Endothelial cell (in vitro differentiated cells): ENCODE measurements at places on chromosomes 16 and 17.

- peak; percentile 95 for DNase-seq
Observed at GRCh38 chr17:15999141-15999973, at the start of the genes TTC19 and ZSWIM7. TTC19 (plus strand) TSS chr17:15999824; CDS start chr17:15999849, 25 bp downstream. ZSWIM7 (minus strand) TSS chr17:15999704; CDS start chr17:15999594, 110 bp downstream.

- no peak for DNase-seq
Observed at GRCh38 chr17:71107136-71107535, 937.8 kb downstream of the KCNJ2 start.

DNA sequence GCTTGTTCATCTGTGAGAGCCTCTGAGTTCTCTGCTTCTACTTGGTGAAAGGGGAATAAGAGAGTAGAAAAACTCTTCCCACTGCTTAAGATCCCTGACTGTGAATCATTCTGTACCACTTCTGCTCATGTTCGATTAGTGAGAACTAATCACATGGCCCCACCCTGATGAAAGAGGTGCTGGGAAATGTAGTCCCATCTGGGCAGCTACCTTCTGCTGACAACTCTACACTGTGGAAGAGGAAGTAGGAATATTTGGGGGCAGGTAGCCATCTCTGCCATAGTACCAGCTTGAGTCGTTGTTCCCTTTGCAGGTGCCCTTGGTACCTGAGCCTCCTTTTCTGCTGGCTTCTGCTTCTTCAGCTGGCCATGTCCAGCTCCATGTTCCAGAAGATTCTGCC is 29.9 kb downstream of the NKD1 start:
- DNase-seq = no peak

- no peak for DNase-seq
Observed at GRCh38 chr16:56068314-56068713, 123.0 kb upstream of the GNAO1 start.

- no peak for DNase-seq
Observed at GRCh38 chr16:69917739-69918138, 33.4 kb upstream of the CLEC18A start.

GRCh38 chr17:4407851-4408250 is 25.9 kb upstream of the SPNS3 start:
- DNase-seq = no peak

- no peak for DNase-seq
Observed at GRCh38 chr16:69469807-69470561, 45.6 kb downstream of the CYB5B start.

DNA sequence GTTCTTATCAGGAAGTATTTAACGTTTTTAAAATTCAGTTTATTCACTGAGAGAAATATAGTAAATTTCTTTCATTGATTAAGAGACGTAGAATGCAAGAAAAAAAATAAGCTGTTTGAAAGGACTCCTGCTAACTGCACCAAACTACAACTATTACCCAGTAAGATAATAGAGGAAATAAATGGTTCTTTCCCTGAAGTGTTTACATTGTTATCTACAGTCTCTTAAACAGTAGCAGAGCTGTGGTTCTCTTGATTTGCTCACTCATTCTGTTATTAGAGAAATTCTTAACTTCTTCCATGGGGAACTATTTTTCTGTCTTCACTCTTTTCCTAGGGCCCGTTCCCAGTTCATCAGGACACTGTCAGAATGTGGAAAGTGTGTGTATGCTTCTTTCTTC is 973.0 kb downstream of the KCNJ2 start:
- no peak for DNase-seq

GRCh38 chr16:57646388-57647039 is 18.1 kb downstream of the ADGRG1 start:
- DNase-seq = no peak

DNA sequence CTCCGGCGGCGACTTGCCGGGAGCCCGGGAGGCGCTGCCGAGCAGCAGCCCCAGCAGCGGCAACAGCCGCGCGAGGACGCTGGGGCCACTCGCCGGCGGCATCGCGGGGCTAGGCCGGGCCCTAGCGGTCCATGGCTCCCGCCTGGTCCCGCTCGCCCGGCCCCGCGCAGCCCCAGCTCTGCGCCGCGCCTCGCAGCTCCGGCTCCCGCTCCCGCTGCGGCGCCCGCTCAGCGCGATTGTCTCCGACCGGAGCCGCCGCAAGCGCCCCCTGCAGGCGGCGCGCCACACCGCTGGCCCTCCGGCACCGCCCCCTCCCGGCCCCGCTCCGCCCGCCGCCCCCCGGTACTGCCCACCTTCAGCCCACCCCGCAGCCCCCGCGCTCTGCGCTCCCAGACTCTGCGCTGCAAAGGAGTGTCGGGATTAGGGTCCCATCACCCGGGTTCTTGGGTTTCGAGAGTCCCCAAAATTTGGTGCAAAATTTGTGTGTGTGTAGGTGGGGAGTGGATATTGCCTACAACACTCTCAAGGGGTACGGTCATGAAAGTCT is at the start of gene FAM171A2:
Gene FAM171A2, minus strand, starts transcription at position 241 of the 547 bp plus-strand sequence. Its CDS starts 139 bp downstream, at position 102.
- peak; percentile 83 for DNase-seq

DNA sequence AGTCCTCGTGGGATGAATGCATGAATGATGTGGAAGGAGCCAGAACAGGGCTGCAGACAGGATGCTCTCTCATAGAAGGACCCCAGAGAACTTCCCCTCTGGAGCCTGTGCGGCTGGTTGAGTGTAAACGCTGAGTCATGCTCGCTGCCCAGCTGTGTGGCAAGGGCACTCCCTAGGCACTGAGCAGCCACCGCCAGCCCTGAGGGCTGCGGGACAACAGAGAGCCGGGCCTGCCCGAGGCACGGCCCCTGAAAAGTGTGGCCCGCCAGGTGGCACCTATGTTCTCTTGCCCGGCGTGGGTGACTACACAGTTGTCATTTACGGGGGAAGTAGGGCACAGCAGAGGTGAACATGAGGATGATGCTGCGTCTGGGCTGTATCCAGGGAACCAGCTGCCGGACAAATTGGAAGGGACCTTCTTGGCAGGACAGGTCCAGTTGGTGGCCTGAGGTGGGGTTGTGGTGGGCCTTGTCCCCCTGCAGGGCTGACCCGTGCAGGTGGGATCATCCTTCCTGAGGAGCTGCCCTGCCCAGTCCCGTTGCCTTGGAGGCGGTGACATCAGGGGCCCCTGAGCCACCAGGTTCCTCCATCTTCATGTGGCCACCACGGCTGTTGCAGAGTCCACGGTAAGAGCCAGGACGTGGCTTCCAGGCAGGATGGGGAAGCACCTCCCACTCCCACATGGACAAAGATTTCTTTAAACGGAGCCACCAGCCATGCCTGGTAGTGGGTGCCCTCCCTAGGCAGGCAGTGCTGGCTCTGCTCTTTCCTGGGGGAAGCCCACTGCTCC is 94.8 kb upstream of the CBX4 start:
- DNase-seq = no peak

GRCh38 chr17:72788950-72789585 is 303.4 kb downstream of the SLC39A11 start:
- DNase-seq = no peak

DNA sequence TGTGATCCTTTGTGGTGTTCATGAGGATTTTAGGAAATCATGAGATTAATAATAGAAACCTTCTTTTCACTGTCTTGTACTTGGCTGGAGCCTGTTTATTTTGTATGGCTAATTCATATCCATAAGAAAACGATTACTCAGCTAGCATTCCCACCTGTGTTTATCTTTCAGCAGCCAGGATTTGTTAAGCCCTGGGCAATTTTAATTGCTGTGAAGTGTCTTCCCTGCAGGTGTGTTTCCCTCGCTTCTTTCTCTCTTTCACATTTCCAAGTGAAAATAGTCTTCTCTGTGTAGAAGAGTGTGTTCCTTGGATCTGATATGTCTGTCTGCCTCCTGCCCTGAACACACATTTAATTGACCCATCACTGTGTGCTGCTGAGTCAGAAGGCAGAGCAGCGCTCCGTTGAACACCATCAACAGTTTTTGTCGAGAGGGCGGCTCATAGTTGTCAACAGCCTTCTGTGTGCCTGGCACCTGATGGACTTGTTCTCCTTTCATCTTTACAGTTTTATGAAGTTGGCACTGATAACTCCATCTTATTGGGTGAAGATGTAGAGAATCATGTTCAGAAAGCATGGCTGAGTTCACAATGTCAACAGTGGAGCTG is 83.2 kb downstream of the SPECC1 start:
- DNase-seq = no peak

- DNase-seq = no peak
Observed at GRCh38 chr17:4368341-4368740, 1.9 kb upstream of the UBE2G1 start.

GRCh38 chr16:11994143-11995119 is 17.9 kb downstream of the SNX29 start:
- no peak for DNase-seq

- DNase-seq = no peak
Observed at GRCh38 chr17:77558846-77559626, 399.5 kb upstream of the TNRC6C start.

DNA sequence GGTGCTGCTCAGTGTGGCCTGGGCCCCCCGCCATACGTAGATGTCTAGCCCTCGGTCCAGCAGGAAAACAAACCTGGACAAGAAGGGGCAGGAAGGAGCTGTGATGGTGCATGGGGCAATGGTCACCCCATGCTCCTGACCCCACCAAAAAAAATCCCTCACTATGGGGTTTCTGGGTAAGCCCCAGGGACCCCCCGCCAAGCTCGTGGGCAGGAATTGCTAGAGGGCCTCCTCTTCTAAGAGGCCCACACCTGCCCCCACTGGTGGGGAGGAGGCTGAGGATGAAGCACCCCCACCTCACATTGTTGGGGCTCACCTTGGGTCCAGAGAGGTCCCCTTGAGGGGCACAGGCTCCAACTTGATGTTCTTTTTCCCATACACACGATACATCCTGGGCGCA is 9.7 kb downstream of the FLII start:
- DNase-seq = no peak

DNA sequence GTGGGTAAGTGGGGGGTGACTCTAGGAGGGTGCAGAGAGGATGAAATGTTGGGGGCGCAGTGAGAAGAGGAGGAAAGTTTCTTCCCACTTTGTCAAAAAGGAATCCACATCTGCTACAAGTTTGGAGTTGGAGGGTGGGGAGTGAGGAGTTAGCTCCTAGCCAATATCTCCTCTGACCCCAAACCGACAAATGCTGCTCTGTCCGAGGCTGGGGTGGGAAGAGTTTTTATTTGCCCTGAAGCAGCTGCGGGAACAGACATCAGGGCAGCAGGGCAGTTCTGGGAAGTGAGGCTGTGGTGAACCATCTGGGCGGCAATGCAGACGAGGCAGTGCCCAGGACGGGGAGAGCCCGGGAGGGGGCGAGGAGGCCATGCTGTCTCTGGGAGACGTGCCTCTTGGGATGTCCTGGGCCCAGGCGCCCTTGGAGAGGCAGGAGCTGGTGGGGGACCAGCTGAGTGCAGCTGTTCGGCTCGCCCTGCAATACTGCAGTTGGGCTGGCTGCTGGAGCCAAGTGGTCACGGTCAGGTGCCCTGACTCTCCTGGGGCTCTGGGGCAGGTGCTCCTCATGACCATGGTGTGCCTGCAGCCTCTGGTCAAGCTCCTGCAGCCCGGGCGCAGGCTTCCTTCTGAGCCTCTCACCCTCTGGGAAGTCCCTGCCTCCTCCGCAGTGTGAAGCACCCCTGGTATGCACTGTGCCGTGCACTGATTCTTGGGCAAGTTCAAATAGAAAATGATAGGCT is 6.4 kb upstream of the SOCS3 start:
- no peak for DNase-seq

- DNase-seq = no peak
Observed at GRCh38 chr17:62562656-62563055, 64.8 kb upstream of the MRC2 start.

DNA sequence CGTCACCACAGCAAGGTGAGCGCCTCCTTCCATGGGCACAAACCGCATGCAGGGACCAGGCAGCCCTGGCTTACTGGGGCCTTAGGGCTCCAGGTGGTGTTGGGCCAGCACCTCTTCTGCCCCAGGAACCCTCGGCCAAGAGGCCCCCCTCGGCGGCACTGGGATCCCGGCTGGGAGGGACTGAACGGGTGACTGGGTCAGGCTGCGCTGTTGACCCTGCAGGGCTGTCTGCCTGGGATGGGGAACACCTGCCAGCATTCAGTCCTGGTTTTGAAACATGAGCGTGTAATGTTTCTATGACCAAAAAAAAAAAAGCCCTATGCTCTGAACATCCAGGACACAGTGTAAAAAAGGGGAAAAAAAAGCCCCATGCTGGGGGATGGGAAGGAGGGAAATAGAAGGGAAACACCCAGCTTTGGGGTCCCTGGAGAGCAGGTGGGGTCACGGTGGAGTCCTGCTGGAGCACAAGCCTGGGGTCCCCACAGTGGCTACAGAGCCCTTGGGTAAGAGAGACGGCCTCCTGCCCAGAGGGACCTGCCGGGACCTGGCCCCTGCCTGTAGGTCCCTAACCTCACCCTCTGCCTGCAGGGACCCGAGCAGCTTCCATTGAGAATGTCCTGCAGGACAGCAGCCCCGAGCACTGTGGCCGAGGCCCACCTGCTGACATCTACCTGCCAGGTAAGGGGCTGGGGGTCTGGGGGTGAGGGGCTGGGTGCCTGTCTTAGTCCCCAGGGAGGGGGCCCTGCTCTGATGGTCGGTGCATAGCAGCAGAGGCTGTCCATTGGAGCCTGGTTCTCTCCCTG is 9.9 kb upstream of the NUDT16L1 start:
- DNase-seq = no peak

DNA sequence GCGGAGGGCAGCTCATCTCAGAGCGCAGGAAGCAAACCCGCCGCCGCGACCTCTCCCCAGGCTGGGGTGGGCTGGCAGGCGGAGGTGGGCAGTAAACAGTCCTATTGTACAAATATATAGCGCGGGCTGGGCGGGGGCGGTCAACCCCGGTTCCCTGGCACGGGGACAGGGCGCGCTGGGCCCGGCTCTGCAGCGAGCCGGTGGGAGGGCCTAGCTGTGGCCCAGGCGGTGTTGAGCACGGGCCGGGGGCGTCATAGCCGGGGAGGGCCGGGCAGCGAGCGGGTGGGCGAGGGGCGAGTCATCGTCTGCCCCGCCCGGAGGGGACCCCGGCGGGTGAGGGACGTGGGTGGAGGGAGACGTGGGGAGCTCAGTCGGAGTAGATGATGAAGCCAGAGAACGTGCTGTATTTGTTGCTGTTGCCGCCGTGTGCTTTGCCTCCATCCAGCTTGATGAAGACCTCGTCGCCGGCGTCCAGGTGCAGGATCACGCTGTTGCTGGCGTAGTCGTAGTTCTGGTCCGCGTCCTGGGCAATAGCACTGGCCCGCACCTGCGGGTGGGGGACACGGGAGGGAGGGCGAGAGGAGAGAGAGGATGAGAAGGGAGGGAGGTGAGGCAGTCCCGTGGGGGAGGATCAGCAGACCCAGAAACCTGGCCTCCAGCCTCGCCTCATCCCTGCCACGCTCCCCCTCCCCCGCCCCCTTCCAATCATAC is 8.1 kb downstream of the C1QL1 start:
- DNase-seq = no peak

DNA sequence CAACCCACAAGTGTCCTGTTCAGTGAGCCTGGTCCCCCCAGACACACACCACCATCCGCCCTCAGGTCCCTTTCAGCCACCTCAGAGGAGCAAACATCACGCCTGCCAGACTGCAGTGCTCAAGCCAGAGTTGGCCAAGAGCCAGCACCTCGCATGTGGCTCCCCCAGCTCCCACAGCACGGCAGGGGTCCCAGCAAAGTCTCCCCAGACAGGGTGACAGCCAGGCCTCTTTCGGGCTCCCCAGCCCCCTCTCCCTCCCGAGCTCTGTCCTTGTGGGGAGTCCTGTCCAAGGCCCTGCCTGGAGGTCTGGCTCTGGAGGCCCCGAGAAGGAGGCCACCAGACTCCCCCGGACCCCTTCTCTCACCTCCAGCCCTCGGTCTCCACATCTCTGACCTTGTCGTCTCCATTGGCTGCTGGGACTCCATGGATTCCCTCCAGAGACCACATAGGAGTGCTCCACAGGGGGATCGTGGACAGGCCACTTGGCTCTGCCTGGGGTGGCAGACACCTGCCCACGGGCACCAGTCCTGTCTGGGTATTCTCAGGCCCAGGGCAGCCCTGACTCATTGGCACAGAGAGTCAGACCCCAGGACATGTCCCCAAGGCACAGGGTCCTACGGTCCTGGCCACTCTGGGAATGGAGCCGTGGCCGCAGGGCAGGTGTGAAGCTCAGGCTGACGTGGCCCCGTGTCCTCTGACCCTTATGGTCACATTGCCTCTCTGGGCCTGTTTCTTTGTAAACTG is 1.8 kb upstream of the MYADML2 start:
- DNase-seq = no peak
